ENCODE measurements at places on chromosomes 7 and 10.

DNA sequence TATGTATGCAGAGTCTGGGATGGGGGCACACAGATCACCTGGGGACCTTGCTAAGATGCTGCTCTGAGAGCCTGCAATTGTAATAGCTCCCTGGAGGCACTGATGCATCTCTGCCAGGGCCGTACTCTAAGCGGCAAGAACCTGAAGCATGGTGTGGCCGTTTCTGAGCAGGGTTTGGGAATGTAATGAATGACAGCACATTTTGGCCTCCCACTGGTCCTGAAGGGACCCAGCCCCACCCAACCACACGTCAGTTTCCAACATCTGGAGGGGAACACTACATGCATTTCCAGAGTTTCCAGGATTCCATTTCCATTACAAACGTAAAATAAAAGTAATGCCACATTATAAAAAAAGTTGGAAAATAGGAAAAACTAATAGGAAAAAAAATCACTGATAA lies 14.0 kb downstream of the ZCCHC24 start:
- DNase-seq, result no peak

DNA sequence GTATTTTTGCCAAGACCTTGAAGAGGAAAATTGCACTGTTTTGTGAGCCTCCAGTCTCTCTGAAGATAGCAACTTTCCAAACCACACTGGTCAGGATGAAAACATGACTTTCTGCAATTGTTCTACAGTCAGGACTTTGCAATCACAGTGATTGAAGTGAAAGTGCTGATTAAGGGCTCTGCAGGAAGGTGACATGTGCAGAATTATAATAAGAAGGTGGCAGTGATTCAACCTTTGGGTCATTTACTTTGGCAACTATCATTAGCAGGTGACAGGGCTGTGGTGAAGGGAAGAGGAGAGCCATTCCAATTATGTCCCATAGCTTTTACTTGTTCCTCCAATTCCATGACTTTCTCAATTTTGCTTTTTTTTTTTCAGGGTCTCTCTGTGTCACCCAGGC lies 350.0 kb upstream of the FZD8 start:
- no peak for DNase-seq

- no peak for DNase-seq
Measured at GRCh38 chr7:135368416-135369186, 135.0 kb downstream of the STRA8 start.

DNA sequence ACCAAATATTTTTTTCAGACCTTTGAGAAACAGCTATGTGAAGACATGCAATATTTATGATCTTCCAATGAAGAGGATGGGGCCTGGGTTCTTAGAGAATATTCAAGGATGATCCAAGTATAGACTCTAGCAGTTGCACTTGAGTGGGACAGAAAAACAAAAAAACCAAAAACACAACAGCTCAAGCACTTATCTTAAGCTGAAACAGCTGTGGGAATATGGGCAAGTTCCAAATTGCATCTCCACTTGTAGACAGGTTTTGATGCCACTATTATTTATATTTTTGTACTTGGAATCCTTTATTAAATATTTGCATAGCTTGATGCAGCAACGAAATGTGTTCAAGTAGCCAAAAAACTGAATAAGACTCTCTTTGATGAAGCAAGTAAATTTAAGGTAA lies 2.2 kb upstream of the PDK4 start:
- no peak for DNase-seq

- DNase-seq, result no peak
Measured at GRCh38 chr7:34457329-34457728, 200.7 kb upstream of the NPSR1 start.

DNA sequence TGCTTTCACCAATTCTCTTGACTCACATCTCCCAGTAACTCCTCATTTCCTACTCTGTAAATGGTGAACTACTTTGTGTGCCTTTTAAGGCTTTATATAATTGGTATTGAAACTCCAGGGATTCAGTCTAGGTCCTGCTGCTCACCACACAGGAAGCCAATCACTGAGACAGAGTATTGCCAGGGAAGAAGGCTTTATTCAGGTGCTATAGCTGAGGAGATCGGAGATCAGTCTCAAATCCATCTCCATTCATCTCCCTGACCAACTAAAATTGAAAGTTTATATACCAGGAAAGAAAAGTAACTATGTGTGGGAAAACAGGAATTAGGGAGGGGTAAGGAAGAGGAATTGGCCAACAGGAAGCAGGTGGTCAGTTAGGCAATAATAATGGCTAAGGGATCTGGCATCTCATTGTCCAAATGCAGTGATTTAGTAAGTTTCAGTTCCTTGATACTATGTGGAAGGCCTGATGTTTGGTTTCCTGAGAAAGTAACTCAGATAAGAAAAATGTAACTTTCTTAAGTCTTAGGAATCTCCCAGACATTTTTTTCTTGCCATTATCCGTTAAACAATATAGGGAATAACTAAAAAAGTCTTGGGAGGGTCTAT lies 10.2 kb upstream of the SDHAF3 start:
- DNase-seq, result no peak

- no peak for DNase-seq
Measured at GRCh38 chr10:91380873-91381256, 29.3 kb upstream of the HECTD2 start.

All from effector CD8-positive, alpha-beta T cell (primary cell).